Transverse colon (tissue), 4 donors: ENCODE measurements at places on chromosomes 3 and 15. TPM values are rescaled to one million over a fixed set of nuclear protein-coding genes. Genes with fewer than 3 reads are reported as not detected.

Gene IL16
- 17.0 TPM for total RNA-seq

DNA sequence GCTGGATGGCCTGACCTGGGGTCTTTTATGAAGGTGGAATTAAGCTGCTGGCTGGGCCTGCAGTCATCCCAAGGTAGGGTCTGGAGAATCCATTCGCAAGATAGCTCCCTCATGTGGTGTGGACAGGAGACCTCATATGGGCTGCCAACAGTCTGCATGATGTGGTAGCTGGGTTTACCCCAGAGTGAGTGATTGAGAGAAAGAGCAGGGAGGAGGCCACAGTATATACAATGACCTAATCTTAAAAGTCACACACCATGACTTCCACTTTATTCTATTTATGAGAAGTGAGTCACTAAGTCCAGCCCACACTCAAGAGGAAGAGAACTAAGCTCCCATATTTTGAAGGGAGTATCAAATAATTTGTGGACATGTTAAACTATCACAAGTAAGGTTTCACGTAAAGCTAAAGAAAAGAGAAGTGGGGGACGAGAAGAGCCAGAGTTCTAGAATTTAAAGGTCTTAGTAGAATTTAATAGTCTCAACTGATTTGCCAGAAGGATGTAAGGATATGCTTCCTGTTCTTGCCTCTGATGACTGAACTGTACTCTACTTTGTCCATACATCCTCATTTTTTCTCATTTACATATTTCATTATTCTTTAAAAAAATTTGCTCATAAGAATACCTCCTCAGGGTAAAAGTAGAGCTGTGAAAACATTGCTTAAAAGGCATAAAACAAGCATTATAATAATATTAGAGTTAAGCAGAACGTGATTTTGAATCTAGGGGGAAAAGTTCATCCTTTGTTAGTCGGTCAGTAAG lies 184.4 kb downstream of the PEX5L start:
- no peak for DNase-seq

DNA sequence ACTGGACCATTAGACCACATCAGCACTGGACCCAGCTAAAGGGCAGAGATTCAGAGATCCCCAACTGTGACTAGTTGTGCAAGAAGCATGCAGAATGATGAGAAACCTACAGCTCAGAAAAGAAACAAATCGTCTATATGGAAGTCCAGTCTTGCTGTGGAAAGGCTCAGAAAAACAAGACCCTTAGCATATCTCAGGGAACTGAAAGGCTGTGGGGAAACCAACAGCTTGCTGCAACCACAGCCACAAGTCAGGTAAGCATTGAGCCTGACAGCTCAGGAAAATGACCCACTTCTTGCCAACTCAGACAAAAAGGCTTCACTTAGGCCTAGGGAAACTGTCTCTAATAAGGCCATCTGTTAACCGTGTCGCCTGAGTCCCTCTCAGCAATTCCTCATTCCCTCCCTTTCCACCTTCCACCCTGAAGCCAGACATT lies 145.6 kb downstream of the LSAMP start:
- no peak for DNase-seq

DNA sequence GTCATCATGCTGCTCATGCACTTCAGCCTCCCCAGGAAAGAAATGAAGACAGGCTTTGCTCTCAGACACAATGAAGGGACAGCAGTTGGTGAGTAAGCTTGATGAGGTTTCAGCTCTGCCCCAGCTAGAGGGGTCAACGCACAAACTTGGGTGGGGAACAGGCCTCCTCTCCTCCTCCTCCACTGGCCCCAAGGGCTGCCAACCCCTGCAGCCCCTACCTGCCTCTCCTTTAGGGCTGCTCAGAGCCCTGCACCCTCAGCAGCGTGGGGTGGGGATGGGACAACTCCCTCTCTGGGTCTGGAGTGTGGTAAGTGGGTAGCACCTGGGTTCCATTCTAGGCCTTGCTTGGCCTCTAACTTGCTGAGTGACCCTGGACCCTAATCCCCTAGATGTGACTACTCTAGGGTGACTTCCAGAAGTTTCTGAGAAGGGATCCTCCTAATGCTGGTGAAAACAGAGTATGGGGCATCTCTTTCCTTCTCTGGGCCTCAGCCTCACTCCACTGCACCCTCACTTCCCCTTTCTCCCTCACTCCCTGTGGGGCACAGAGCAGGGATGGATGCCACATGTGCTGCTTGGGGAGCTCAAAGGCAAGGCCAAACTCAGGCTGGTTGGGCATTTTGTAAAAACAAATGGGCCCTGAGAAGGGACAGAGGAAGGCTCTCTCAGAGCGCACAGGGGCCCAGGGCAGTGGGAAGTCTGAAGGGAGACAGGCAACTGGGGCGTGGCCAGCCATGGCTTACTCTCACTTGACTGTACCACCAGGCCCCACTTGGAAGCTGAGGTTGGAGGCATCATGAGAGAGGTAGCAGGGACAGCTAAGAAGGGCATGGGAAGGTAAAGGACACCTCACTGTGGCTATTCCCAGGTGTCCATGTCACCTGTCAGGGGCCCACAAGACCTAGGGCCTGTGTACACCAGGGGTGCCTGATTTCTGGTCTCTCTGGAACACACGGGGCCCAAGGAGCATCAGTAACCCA lies 64.0 kb downstream of the SYNM start:
- no peak for DNase-seq

- DNase-seq: no peak
Measured at GRCh38 chr15:31020542-31020941, 29.1 kb upstream of the MTMR10 start.
